ENCODE measurements at places on chromosomes 11 and 22.

- no peak for DNase-seq
These were observed 3.6 kb upstream of the MB start for GRCh38 chr22:35620624-35621251.

DNA sequence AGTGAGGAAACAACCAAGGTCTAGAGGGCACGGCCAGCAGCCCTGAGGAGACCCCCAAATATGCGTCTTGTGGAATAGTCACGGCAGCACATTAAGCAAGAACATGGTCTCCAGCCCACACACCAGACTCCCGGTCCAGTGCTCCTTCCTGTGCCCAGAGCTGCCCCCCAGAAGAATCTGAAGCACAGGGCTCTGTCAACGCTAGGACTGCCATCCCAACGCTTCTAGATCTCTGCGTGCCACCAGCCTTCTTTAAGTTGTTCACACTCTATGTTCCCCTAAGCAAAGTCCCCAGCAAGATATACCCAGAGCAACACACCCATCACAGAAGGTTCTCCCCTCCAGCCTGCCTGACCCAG, 3.5 kb upstream of the SEC14L2 start:
- DNase-seq = no peak

GRCh38 chr11:73308003-73308960, at the start of gene ARHGEF17:
Gene ARHGEF17 (plus strand): TSS chr11:73308276. CDS start chr11:73308639, 363 bp downstream.
- peak; percentile 28 for DNase-seq

DNA sequence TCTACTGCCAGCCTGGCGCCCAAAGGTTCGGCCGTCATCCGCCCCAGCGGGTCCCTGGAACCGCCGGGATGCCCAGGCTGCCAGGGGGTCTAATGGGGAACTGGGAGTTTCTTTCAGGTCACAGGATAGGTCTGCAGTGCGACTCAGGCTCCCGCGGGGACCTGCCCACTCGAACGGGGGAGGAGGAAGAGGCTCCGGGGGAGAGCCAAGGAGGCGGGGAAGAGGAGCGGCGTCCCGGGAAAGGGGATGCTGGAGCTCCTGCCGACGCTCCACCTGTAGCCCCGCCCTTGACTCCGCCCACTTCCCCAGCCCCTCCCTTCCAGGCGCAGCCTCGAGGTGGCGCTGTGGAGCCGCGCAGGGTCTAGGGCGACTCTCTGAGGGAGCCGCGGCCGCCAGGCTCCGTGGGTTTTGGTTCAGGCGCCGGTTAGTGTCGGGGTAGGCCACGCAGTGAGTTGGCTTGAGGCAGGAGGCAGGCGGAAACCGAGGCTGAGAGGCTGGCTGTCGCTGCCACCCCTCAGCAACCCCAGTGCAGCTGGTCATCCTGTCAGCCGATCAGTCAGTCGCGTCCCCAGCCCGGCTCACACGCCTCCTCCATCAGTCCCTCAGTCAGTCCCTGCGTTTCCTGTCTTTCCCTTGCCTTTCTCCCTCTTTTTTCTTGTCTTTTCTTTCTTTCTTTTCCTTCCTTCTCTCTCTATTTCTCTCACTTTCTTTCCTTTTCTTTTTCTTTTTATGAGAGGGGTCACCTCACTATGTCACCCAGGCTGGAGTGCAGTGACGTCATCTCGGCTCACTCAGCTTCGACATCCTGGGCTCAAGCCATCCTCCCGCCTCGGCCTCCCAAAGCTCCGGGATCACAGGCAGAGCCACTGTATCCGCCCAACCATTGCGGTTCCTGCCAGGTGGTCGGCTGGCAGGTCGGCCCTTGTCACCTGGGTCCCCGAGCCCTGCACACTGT, 26.4 kb downstream of the YWHAH start:
- peak; percentile 82 for DNase-seq

DNA sequence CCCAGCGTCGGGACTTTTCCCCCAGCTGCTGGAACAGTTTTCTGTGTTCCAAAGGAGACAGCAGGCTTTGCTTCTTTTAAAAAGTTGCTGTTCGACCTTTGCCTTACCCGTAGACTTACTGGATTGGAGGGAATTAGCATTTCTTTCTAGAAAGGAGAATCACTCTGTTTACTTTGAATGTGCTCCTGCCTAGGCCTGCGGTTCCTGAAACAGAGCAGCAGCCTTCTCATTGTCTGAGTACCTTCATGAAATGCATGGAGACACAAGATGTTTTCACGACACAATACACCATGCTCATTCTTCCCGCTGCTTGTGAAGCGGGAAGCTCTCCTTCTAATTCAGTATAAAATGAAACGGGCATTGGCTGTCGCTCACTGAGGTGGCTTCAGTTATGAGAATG, 196.2 kb downstream of the TBC1D22A start:
- no peak for DNase-seq

GRCh38 chr11:133197425-133197824, 334.9 kb downstream of the OPCML start:
- no peak for DNase-seq

DNA sequence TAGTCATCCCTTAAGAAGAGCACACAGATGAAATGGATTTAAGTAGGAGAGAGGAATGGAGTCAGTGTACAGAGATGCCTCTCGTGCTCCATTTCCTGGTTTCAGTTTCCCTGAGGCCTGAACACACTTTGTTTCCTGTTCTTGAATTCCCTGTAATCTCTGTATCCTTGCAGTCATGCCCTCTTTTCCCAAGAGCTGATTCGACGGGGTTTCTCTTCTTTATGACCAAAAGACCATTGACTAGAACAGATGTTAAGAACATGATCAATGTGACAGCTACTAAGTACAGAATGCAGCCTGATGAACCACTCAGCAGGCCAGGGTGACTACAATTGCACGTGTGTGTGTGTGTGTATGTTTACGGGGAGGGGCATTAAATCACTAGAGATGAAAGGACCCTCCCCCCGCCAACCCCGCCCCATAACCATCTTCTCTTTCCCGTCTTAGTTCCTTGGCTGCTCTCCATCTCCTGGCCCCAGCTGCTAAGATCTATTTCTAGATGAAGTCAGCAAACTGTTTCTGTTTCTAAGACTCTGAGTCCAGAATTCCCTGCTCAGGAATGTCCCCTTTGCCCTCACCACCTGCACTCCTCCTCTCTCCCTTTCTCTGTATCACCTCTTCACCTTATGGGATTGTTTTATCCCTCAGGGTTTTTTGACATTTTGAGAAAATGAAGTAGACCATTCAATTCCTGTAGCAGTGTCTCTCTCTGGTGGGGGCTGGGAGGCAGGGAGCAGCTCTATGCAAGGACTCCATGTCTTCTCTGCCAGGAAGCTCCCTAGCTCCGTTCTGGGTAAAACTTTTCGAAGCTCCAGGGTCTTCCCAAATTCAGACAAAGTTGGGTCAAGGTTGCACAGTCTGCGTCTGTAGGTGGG, 26.0 kb downstream of the SLC22A6 start:
- DNase-seq = no peak

- DNase-seq = no peak
These were observed 34.9 kb downstream of the FAM181B start for GRCh38 chr11:82698576-82699352.

DNA sequence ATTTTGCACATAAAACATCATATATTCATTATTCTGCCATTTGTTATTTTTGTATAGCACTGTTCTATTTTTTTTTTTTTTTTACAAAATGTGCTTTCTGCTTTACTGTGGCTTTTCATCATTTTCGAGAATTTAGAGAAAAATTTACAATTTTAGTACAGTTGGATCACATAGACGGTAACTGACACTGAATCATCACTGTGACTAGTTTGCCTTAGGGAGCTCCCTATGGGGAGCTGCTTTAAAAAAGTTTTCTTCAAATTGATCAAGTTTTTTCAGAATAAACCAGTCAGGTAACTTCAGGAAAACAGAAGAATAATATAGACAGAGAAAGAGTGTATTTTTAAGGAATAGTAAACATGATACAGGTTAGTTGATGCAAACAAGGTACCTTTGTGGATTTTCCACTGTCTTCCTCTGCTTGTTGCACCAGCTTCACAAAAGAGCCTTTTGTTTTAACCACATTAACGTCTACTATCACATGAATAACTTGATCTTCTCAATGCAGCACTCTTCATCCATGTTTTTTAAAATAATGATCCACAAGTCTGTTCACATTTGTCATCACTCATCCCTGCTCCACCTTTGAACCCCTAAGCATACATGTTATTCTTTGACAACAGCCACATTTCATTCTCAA, 327.0 kb downstream of the DYNC2H1 start:
- no peak for DNase-seq

DNA sequence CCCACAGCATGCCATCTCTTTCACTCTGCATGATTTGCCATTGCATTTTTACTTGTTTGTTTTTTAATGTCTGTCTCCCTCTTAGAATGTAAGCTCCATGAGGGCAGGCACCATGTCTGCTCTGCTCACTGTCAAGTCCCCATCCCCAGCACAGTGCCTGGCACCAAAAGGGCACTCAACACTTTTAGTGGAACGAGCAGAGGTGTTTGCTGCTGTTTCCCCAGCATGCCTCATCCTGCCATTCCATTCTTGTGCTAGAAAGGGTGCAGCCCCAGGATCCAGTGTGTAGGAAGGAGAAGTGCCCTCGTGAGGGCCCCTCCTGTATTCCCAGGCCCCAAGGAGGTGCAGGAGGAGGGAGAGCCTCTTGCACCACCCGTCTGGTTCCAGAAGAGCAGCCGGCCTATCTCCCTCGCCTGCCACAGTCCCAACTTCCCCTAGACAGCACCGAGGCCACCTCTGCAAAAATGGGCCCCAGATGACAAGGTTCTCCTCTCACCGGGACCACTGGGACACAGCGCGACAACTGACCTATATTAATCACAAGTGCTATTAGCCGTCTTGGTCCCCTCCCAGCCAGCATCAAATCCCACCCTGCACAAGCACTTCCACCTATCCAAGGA, 33.3 kb upstream of the CACNG2 start:
- no peak for DNase-seq

DNA sequence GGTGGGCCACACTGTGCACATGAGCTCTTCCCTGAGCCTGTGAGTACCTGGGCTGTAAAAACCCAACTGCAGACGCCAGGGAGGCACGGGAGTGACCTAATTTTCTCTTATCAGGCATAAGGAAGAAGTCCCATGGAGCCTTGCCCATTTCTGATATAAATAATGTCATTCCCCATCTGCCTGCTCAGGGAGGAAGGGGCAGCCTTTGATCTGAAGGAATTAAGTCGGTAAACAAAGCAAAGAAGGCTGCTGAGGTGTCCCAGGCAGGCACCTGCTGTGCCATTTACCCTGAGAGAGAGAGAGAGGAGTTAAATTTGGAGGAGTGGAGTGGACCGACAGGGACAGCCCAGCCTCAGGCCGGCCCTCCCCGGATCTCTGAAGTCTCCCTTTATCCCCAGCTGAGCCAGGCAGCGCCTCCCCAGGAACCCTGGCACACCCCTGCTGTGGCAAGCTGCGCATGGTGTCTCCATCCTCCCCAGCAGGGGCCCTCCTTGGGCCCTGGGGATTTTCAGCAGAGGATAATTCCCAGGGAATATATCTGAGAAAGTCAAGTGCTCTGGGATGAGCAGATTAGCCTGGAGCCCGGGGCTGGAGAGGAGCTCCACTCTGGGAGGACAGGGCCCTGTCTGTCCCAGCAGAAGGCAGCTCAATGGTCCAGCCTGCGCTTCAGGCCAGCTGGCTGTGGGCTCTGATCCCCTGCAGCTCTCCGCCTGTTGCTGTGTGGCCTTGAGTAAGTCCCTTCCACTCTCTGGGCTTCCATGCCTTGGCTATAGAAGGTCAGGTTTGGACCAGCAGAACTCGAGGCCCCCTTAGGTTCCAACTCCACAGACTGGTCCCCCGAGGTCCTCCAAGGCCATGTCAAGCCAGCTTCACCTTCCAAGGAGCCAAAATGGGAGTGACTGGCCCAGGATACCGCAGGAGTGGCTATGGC, 17.5 kb upstream of the CABP7 start:
- no peak for DNase-seq

DNA sequence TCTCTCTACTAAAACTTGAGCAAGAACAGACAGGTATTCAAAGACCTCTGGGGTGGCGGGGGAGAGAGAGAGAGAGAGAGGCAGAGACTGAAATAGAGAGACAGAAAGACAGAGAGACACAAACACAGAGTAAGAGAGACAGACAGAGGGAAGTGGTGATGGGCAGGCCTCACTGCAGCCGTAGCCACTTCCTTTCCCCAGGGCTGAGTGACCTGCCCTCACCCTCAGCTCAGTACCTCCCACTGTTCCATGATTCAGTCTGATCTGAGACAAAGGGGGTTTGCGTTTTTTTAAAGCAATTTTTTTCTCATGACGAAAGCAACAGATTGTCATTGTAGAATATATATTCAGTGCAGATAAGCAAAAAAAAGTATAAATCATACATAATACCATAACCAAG, 607.9 kb upstream of the B3GAT1 start:
- DNase-seq = no peak

DNA sequence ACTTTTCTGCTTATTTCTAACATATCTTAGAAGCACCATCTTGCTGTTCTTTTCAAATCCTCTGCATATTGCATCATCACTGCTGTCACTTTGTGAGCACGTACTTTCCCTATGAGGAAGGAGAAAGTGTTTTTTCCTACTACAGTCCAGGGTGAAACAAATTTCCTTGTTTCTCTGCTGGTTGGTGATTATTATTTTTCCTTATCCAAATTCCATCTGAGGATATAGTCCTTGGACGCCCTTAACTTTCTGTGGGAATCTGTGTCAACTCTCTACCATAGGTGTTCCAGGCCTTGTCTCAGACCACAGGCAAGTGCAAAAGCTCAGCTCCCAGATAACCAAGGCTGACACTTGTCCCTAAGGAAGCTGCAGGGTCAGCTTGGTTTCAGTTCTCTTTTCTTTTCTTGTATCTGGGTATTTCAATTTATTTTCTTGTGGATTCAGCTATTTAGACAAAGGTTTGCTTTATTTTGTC, 29.4 kb upstream of the LYVE1 start:
- no peak for DNase-seq

- no peak for DNase-seq
These were observed 24.7 kb downstream of the PARVA start for GRCh38 chr11:12402025-12402424.

DNA sequence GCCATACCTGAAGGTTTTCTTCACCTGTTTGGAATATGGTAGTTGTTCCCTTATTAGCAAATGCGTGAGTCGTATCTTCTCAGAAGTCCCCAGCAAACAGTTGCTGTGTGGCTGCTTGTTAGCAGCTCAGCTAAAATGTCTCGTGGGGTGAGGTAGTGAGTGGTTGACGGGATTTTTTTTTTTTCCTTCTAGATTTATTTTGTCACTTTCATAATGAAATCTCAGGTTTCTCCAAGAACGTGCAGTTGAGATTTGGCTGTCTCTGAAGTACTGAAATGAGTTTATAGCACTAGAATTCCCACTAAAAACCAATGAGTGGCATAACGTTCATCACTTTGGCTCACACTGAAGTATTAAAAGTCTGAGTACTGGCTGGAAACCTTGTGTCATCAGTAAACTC, 16.8 kb downstream of the RCN1 start:
- no peak for DNase-seq

- no peak for DNase-seq
These were observed 94.8 kb upstream of the RTL6 start for GRCh38 chr22:44592824-44593148.
